ENCODE measurements at places on chromosomes 11 and 22.

DNA sequence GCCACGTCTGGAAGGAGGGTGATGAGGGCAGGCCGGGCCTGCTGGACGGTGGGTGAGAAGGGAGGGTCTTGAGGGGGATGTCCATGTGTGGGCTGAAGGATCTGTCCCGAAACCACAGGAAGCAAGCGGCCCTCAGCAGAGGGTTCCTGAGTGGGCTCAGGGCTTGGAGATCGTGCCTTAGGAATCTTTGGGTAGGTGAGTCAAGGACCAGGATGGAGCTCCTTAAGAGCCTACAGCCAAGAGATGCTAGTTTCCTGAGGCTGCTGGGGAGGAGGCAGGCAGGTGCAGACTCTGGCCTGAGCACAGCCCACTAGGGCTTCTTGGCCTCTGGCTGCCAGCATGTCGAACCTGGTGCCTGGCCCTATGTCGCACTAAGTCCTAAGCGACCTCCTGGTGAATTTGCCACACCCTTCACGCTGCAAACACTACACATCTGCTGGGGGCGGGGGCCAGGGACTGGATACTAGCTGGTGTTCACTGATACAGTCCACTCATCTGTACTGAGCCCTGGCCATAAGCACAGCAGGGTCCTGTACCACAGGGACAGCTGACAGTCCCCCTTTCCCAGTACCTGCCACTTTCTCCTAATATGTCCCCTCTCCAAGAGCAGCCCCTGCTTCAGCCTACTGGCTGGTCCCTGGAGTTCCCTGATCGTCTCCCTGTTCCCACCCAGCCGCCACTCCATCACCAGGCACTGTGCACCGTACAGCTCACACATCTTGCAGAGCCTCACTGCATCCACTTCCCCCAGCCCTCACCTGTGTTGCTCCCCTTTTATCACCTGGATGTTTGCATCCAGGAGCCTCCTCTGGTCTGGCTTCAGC is 19.5 kb downstream of the GNAZ start:
- DNase-seq: no peak

- no peak for DNase-seq
These were observed 249.3 kb downstream of the CASP12 start for GRCh38 chr11:104649002-104649401.

GRCh38 chr11:94873916-94874540 is 99.3 kb downstream of the CWC15 start:
- no peak for DNase-seq

GRCh38 chr22:22207845-22208564 is 36.6 kb upstream of the VPREB1 start:
- peak; percentile 67 for DNase-seq

DNA sequence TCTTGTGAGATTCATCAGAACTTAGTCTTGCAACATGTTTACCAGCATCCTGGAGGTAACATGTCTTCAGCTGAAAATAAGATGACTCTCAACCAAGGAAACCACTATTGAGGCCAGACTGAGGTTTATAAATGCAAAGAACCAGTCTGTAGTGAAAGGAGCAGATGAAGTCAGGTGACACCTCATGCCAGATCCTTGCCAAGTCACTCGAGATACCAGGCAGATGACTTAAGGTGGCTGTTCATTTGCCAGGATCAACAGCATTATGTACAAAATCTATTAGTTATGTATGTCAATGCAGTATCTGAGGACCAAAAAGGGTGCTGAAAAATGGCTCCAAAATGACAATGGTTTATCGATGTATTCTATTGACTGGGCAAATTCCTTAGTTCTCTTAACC is 100.0 kb upstream of the SOX6 start:
- no peak for DNase-seq

DNA sequence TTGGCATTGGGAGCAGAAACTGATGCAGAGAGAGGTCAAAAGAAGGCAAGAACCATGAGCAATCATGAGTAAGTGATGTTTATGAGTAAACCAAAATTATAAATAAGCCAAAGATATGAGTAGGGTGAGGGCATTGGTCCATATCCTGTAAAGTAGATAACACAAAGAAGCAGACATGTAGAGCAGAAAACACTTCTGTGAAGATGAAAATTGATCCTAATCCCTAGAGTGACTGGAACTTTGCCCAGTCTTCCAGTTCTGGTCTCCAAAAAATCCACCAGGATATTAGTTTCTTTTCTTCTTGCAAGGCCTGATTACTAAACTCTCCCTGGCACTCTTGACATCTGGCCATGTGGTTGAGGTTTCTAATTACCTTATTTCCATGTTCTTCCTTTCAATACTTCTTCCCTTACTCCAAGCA is 13.7 kb upstream of the DRD2 start:
- DNase-seq: no peak

GRCh38 chr22:46453006-46453828 is 84.2 kb downstream of the CELSR1 start:
- DNase-seq: no peak

DNA sequence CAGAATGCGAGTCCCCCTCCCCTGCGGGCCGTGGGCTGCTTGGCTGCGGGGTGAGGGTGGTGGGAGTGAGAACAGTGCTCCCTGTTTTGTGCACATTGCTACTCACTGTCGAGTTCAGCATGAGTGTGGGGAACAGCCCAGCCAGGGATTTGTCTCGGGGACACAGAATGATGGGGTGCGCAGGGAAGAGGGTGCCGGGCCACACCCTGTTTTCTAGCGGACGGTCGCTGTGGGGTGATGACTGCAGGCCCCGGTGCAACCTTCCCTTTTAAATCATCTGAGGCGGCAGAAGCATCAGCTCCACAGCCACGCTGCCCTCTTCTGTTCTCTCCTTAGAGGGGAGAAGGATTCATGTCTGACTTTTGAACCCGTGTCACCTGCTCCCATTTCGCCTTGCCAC is 1051.2 kb downstream of the TBC1D22A start:
- DNase-seq: no peak

DNA sequence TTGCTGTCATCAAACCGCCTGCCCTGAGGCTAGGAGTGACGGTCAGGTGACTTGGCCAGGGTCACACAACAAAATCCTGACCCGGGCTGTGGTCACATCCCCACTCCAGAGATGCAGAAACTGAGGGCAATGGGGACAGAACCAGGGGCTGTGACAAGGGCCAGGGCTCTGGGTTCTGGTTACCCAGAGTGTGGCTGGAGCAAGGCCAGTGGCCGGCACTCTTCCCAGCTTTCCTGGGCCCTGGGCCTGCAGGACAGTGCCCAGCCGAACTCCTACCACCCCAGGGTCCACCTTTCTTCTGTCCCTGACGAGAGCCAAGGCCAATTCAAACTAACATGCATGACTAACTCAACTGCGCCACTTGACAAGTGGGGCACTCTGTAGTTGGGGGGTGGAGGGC is 35.9 kb downstream of the ARVCF start:
- no peak for DNase-seq

DNA sequence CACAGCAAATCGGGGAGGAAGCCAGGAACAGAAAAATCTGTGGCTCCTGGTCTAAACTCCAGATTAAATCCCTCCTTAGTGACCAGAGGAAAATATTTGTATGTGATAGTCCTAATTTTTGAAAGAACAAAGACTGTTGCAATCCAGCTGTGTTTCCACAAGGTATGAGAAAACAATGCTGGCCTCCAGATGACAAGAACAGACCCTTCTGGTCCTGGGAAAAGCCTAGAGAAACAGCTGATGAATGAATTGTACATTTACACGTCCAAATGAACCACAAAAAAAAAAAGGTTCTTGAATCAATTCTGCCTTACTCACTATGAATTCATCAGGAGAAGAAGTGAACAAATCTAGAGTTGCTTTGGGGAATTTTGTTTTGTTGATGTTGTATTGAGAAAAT is 63.7 kb downstream of the ETS1 start:
- no peak for DNase-seq

- no peak for DNase-seq
These were observed 132.3 kb downstream of the TRIM44 start for GRCh38 chr11:35794850-35795249.

DNA sequence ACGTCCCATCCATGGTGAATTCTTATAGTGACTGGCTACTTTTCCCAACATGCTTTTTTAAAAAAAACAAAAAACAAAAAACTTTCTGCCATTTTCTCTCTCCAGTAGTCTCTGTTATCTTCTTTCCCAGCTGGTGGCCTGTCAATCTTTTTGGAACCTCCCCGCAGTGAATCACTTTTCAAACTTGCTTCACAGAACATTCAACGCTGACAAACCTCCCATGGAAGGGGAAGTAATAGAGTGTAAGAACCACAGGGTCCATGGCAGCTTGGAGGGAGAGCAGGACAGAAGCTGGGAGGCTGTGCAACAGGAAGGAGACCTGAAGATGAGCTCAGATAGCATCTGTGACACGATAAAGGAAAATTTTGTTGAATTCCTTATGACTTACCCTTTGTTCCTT is 9.8 kb upstream of the CECR2 start:
- no peak for DNase-seq

- no peak for DNase-seq
These were observed 10.5 kb downstream of the NIPSNAP1 start for GRCh38 chr22:29570456-29570855.

- no peak for DNase-seq
These were observed 5.1 kb downstream of the PRDM10 start for GRCh38 chr11:129997513-129997912.

- DNase-seq: no peak
These were observed 2.1 kb upstream of the PRR33 start for GRCh38 chr11:1893581-1894359.

- DNase-seq: no peak
These were observed 1.3 kb upstream of the INSC start for GRCh38 chr11:15113381-15113780.

- DNase-seq: no peak
These were observed at the start of gene ZC3H12C for GRCh38 chr11:110092515-110093406. TSS of gene ZC3H12C (plus strand) at chr11:110093392. CDS start at chr11:110093412, 20 bp downstream.

DNA sequence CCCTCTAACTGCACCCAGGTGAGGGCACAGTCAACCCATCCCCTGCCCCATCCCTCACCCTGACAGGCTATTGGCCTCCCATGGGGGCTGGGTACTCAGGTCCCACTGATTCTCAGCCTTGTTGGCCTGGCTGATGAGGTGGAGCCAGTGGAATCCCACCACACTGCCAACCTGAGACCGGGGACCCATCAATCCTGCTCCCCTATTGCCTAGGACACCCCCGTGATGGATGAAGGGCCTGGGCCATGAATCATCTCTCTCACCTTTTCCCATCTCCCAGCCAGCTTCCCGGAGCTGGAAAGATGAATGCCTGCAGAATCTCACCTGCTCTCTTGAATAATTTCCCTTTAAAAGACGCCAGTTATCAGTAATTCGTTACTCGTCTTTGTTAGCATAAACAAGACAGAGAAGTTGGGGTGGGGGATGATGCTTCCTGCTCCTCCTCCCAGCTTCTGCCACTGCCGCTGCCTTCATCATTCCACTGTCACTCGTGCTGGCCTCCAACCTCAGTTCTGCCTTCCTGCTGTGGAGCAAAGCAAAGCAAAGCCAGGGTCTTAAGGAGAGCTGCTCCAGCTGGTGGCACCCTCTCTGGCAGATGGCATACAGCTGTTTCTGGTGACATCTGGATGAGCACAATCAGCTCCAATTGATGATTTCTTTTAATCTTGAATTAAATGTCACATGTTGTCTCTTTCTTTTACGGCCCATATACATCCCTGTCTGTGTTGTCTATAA is 204.0 kb upstream of the NECTIN1 start:
- no peak for DNase-seq

- no peak for DNase-seq
These were observed 9.9 kb upstream of the MYEOV start for GRCh38 chr11:69284081-69284511.

- DNase-seq: no peak
These were observed 58.4 kb upstream of the BID start for GRCh38 chr22:17832665-17833064.

DNA sequence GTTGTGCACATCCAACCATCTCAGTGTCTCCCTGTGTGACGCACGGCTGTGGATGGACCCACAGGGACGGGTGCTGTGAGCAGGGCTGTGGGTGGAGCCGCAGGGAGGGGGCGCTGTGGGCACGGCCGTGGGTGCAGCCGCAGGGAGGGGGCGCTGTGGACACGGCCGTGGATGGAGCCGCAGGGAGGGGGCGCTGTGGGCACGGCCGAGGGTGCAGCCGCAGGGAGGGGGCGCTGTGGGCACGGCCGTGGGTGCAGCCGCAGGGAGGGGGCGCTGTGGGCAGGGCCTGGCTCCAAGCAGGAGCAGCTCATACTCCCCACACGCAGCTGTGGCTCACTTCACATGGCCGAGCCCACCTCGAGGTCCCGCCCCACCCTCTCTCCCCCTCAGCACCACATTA is 6.0 kb upstream of the MAPK11 start:
- no peak for DNase-seq

- DNase-seq: no peak
These were observed 20.4 kb upstream of the L3MBTL2 start for GRCh38 chr22:41184679-41185078.

- DNase-seq: no peak
These were observed 578.5 kb downstream of the TBC1D22A start for GRCh38 chr22:47340851-47341436.

GRCh38 chr11:104556606-104557301 is 341.5 kb downstream of the CASP12 start:
- no peak for DNase-seq

DNA sequence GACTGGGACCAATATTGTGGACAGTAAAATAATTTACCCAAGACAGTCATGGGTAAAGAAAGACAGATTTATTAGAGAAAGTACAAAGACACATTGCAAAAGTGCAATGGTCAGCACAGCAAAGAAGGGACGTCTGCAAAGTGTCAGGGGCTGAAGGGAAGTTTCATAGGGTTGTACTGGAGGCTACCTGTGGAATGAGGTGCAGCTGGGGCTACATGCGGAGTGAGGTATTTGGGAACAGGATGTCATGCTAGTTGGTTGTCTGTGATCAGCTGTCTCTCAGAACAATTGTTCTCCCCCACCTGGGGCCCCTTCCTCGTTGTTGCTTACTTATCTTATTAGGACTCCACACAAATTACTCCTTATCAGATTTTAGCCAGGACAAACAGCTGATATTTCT is 11.4 kb upstream of the APOL3 start:
- DNase-seq: no peak

DNA sequence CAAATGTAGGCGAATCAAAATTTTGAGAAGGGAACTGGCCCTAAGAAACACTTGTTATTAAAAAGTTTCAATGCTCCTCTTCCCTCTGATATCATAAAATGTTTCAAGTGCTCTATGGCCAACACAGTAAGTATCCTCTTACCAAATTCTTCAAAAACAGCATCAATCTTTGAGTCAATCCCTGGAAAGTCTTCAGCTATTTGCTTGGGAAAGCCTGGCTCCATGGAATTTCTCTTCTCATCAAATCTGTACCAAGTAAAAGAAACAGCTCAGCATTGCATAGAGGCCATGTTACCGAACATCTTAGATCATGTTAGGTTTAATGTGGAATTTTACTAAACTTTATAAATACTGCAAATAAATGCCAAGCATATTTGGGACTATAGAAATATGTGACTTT is 6.3 kb downstream of the MMP3 start:
- no peak for DNase-seq

GRCh38 chr11:6567371-6567745 is 36.1 kb downstream of the RRP8 start:
- DNase-seq: no peak

DNA sequence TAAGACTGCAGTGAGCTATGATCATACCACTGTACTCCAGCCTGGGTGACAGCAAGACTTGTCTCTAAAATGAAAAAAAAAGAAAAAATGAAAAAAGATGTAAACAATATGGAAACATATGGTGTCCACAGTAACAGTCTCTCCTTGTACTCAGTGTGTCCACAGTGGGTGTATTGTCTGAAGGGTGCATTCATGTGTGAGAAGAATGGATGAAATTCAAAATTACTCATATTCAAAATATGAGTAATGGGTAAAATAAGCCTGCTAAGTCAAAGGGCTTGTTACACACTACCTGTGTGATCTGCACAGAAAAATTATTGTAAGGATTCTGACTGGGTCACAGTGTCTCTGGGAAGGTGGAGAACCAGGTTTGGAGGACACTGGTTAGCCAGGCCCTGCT is 26.9 kb downstream of the PPFIA1 start:
- DNase-seq: no peak

All from activated CD4-positive, alpha-beta T cell treated with anti-CD3 and anti-CD28 coated beads for 1 hour (primary cell).